ENCODE measurements at places on chromosomes 1 and 21. TPM values are rescaled to one million over a fixed set of nuclear protein-coding genes. Genes with fewer than 3 reads are reported as not detected.

Gene PGM1
- 83.0 TPM for total RNA-seq

Gene CHML
- total RNA-seq = 12.5 TPM

Gene HCRTR1
- total RNA-seq = not detected

Gene TMEM269
- total RNA-seq = 0.15 TPM

Gene SELL
- total RNA-seq = 0.15 TPM

Gene PRAMEF2
- not detected for total RNA-seq

Gene SKI
- total RNA-seq = 43.2 TPM

Gene LCE1A
- total RNA-seq = not detected

Gene ANKRD65
- total RNA-seq = 4.2 TPM

Gene CLEC20A
- not detected for total RNA-seq

Gene OR6N1
- total RNA-seq = not detected

Gene ATP6V1G3
- not detected for total RNA-seq

Gene GBP7
- not detected for total RNA-seq

Gene HFM1
- total RNA-seq = 0.17 TPM

Gene CSMD2
- 5.0 TPM for total RNA-seq

Gene S100A3
- 8.6 TPM for total RNA-seq

Gene RAD54L
- 0.50 TPM for total RNA-seq

Gene BARHL2
- not detected for total RNA-seq

Gene SPRR1B
- not detected for total RNA-seq

Gene CENPF
- total RNA-seq = 3.8 TPM

Gene C8A
- under 0.01 TPM for total RNA-seq

Gene CLDN17
- total RNA-seq = not detected

Gene SPATA45
- total RNA-seq = not detected

Gene WASF2
- total RNA-seq = 31.4 TPM

Gene CD247
- total RNA-seq = not detected

Gene SLC6A17
- 0.33 TPM for total RNA-seq

Gene LCE3D
- total RNA-seq = not detected

Gene NCAM2
- total RNA-seq = 14.8 TPM

Gene TTC34
- total RNA-seq = 0.15 TPM

Gene USP25
- total RNA-seq = 50.1 TPM

Gene NBPF9
- total RNA-seq = 20.5 TPM

Gene PKLR
- not detected for total RNA-seq

Gene CYYR1
- 0.15 TPM for total RNA-seq

Gene FLAD1
- 24.8 TPM for total RNA-seq

Gene PCBP3
- 1.9 TPM for total RNA-seq

Gene KLF17
- 0.17 TPM for total RNA-seq
